K562 (cell line): ENCODE measurements at places on chromosomes 2 and 18.

GRCh38 chr2:218679119-218679518 lies 7.2 kb downstream of the STK36 start:
- peak; percentile 50 for DNase-seq

DNA sequence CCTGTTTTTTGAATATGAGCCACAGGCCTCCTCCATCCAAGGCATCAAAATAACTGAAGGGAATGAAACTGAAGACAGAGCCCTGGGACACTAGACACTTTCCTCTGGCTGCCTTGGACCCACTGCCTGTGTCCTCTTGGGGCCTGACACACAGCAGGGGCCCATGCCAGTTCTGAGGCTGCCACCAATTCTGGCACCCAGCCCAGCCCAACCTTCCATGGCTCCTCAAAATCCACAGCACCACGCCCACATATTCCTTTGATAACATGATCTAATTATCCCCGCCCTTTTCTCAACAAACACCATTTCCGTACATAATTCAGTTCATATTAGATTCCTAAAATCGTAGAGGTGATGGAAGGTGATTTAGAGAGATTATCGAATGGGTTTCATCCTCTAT lies 64.2 kb downstream of the EMX1 start:
- no peak for DNase-seq

DNA sequence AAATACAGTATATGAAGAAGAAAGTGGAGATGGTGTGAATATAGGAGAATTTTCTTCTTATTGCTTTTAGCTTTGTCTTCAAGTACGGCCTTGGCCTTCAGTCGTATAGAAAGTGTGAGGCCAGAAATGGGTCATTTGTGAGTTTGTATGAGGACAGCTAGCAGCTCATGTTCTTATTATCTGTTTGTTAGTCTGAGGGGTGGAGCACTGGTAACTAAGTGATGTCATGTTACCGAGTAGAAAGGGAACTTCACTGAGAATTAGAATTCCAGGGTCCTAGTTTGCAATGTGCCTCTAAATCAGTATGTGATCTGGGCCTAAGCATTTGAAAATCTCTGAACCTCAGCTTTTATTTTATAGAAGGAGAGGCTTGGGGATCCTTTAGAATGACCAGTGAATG lies 588.6 kb downstream of the NRXN1 start:
- DNase-seq: no peak

GRCh38 chr18:45482286-45482685 lies 133.0 kb upstream of the SLC14A2 start:
- no peak for DNase-seq

DNA sequence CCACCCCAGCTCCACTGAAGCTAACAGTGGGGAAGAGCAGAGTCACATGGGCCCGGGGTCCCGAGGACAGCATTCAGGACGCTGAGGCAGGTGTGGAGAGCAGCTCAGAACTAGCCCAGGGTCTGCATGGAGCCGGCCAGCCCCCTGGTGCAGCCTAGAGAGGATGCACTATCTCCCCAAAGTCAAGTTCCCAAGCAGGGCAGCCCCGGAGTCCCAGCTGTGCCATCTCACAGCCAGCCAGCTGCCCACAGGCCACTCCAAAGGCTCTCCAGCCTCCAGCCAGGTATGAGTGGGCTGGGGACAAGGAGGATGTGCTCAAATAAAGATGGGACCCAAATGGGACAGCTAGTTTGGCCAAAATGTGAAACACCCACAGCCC lies 41.0 kb downstream of the BIN1 start:
- no peak for DNase-seq

GRCh38 chr18:32175265-32175664 lies 14.6 kb upstream of the MEP1B start:
- DNase-seq: no peak

GRCh38 chr2:215189393-215189792 lies 51.0 kb upstream of the ABCA12 start:
- DNase-seq: no peak

- no peak for DNase-seq
These were observed 159.2 kb downstream of the RAPGEF4 start for GRCh38 chr2:172894689-172895387.

- no peak for DNase-seq
These were observed 66.1 kb downstream of the NPAS2 start for GRCh38 chr2:100886085-100886484.

DNA sequence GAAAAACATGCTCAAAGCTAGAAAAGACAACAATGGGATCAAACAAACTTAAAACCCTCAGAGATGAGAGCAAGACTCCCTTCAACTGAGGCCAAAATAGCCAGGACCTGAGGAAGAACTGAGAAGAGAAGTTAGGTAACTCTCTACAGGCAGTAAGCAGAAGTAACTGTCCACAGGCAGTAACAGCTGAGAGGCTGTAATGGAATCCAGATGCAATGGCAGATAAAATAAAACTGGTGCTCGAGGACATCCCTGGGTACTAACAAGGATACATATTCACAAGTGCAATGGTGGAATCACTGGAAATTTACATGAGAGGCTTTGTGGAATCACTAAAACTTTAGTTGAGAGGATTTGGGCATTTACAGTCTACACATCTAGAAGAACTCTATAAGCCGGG lies 30.4 kb upstream of the C2orf66 start:
- DNase-seq: no peak

DNA sequence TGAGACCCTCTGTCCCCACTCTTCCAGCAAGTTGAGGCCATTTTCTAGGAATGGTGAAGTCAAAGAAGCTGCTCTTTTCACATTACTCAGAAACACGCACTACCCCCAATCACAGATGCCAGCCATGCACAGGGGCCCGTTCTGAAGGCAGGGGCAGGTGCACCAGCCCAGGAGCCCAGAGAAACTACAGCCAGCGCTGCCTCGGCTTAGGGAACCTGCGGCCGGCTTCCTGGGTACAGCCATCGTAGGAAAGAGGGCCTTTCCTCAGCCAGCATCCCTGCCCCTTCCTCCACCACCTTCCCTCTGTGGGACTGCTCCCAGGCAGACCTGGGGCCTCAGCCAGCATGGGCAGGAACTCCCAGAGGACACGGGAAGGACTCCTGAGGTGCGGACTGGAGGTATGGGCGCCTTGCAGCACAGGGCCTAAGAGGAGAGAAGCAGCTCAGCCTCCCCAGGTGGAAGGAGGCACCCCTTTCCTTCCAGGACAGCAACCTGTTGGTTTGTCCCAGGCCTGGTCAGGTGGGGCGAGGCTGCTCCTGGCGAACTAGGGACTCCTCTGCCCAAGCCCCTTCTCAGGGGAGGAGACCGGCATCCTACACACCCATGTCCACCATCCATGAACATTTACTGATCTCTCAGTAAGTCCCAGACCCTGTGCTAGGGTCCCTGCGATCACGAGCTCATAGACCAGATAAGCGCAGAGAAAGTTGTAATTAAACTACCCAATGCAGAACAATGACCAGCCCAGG lies 99.0 kb upstream of the ID2 start:
- no peak for DNase-seq

GRCh38 chr2:199113111-199113510 lies 344.6 kb downstream of the SATB2 start:
- DNase-seq: no peak

- DNase-seq: no peak
These were observed 628 bp downstream of the CREG2 start for GRCh38 chr2:101386599-101387150.

GRCh38 chr2:199465390-199465789 lies 7.7 kb upstream of the SATB2 start:
- DNase-seq: no peak

DNA sequence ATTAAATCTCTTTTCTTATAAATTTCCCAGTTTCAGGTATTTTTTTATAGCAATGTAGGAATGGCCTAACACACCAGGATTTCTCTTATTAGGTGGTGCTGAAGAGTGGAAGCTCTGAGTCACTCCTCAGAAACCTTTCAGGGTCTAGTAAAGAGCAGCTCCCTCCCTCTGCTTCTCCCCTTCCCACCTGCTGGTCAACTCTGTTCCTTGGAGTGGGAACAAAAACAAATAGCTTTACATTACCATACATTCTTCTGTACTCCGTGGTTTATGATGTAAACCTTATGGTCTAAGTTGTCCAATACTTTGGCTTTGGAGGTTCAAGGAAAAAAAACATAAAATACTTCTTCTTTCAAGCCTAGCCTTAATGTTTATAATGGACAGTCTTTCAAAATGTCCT lies 2.7 kb upstream of the IL1R1 start:
- DNase-seq: no peak

DNA sequence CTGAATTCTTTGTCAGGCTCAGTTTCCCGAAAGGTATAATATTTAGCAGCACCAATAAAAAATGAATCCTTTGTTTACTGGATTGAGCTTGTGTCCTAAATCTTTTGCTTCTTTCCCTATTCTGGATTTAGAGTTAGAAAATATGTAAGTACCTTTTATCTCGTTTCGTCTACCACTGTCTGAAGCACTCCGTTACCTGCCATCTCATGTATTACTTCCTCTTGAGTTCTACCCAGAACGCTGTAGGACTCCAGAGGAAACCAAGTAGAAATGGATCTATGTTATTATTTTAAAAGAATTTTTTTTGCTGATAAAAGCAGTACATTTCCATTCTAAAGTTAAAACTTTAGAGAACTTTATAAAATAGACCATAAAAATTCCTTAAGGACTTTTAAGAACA lies 13.5 kb downstream of the ANKRD12 start:
- DNase-seq: no peak

- DNase-seq: no peak
These were observed 35.4 kb downstream of the BARD1 start for GRCh38 chr2:214774108-214774507.

GRCh38 chr2:233101816-233102215 lies 41.7 kb downstream of the INPP5D start:
- no peak for DNase-seq

- no peak for DNase-seq
These were observed 443.9 kb upstream of the MYT1L start for GRCh38 chr2:2775018-2775417.

DNA sequence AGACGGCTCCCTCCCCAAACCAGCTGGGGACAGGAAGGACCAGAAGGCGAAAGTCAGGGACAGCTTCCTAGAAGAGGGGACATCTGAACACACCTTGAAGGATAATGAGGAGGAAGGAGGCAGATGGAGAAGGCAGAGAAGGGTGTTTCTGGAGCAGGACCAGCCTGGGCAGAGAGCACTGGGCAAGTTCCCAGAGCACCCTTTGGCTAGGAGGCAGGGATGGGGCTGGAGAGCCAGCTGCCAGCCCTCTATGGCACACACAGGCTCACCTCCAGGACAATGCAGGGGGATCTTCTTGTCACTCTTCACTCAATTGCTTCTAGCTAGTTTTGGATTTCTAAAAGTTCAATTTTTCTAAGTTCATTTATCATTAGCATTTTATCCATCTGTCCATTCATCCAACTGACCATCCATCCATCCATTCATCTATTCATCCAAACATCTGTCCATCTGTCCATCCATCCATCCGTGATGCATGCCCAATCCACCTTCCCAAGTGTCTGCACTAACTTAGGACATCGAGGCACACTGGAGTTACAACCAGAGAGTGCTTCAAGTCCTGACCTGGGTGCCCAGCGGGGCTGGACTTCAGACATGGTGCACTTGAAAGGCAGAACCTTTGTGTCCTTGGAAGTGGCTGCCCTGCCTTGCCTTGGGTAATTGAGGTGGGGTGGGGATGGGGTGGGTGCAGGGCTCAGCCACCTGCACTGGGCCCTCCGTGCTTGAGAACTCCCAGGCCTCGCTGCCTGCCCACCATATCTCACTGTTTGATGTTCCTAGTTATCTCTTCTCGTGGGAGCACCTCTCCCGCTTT lies 42.5 kb downstream of the INHBB start:
- DNase-seq: no peak

- no peak for DNase-seq
These were observed 63.5 kb downstream of the CAVIN2 start for GRCh38 chr2:191783416-191783815.

DNA sequence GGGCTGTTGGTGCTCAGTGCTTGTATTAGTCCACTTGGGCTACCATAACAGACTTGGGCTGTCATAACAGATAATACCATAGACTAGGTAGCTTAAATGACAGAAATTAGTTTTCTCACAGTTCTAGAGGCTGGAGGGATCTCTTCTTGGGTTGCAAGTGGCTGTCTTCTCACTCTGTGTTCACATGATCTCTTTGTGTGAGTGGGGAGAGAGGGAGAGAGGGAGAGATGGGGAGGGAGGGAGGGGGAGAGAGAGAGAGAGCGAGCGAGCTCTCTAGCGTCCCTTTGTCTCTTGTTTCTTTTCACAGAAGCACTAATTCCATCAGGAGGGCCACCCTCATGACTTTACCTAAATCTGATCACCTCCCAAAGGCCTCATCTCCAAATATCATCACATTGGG lies 4.5 kb upstream of the XRCC5 start:
- no peak for DNase-seq

DNA sequence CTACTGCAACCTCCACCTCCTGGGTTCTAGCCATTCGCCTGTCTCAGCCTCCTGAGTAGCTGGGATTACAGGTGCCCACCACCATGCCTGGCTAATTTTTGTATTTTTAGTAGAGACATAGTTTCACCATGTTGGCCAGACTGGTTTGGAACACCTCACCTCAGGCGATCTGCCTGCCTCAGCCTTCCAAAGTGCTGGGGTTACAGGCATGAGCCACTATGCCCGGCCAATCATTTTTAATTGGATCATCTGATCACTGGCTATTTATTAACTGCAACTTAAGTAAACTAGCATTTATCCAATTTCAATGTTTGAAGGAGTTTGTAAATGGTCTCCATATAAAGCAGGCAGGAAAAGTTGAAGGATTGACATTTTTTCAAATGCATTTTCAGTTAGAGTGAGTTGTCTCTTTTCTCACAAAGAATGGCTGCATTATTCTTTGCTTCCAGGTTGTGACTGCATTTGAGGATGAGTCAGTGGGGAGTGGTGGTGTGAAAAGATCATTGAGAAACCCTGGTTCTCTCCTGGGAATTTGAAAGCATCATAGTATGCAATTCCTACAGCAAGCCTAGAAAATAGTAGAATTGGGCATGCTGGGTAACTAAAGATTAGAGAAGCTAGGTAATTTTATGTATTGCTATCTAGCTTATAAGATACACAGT lies 431.1 kb upstream of the ZEB2 start:
- no peak for DNase-seq

- no peak for DNase-seq
These were observed 676.3 kb downstream of the IRS1 start for GRCh38 chr2:226123300-226123699.

GRCh38 chr2:172783165-172783898 lies 47.7 kb downstream of the RAPGEF4 start:
- DNase-seq: no peak

DNA sequence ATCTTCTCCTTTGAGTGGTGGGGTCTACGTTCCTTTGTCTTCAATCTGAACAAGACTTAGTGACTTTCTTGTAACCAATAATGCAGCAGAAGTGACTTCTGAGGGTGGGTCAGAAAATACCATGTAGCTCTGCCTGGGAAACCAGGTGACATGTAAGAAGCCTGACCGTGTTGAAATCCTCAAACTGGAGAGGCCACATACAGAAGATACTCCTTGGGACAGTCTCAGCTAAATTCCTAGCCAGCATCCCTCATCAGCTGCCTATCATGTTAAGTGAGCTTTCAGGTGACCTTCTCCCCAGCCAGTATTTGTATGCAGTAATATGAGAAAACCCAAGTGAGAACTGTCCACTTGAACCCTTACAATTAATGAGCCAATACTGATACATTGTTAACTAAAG lies 27.0 kb downstream of the PPM1B start:
- DNase-seq: no peak

- no peak for DNase-seq
These were observed 155.6 kb downstream of the LRRTM1 start for GRCh38 chr2:80148906-80149305.

- no peak for DNase-seq
These were observed 194.2 kb upstream of the MEX3C start for GRCh38 chr18:51391731-51392130.
